Heart right ventricle (tissue), 16 donors: ENCODE measurements at places on chromosomes 12 and 14. TPM values are rescaled to one million over a fixed set of nuclear protein-coding genes. Genes with fewer than 3 reads are reported as not detected.

Gene SNRNP35
- total RNA-seq: 18.0 TPM

- H3K4me3 ChIP-seq: no peak overlapping the region
- no peaks in the 10 kb centered on the region for H3K27me3 ChIP-seq
- DNase-seq: no peak
- H3K4me1 ChIP-seq: no peaks in the 10 kb centered on the region
These were observed 444.2 kb downstream of the SNAPC1 start for GRCh38 chr14:62206456-62206855.

Gene ACVRL1
- 18.9 TPM for total RNA-seq

Gene PRH1
- 7.5 TPM for total RNA-seq

Gene PRH2
- not detected for total RNA-seq

DNA sequence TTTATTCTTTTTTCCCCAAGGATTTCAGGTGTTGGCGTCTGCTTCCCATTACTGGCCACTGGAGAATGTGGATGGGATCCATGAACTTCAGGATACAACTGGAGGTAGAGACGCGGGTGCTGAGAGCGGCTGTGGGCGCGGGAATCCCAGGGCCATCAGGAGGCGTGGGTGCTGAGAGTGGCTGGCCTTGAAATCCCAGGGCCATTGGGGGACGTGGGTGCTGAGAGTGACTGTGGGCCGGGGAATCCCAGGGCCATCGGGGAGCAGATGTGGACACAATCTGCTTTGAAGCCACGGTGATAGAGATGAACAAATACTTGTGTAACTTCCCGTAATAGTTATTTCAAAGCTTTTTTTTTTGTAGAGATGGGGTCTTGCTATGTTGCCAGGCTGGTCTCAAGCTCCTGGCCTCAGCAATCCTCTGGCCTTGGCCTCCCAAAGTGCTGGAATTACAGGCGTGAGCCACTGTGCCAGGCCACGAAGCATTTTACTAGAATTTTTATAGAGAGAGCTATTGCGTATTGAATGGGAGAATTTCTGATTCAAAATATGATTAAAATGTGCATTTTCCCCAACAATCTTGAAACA is 12.8 kb downstream of the ADGRD1 start:
- peaks cover 4% of the 10 kb centered on the region for H3K4me1 ChIP-seq
- no peaks in the 10 kb centered on the region for H3K36me3 ChIP-seq
- H3K27me3 ChIP-seq: no peaks in the 10 kb centered on the region
- no peak for DNase-seq
- H3K4me3 ChIP-seq: no peak overlapping the region

- H3K4me3 ChIP-seq: no peak overlapping the region
- H3K27ac ChIP-seq: no peak overlapping the region
- no peaks in the 10 kb centered on the region for H3K36me3 ChIP-seq
- H3K27me3 ChIP-seq: no peaks in the 10 kb centered on the region
- DNase-seq: no peak
- peaks cover 8% of the 10 kb centered on the region for H3K4me1 ChIP-seq
These were observed 311.8 kb upstream of the AMIGO2 start for GRCh38 chr12:47391566-47391965.

Gene KRT75
- not detected for total RNA-seq

DNA sequence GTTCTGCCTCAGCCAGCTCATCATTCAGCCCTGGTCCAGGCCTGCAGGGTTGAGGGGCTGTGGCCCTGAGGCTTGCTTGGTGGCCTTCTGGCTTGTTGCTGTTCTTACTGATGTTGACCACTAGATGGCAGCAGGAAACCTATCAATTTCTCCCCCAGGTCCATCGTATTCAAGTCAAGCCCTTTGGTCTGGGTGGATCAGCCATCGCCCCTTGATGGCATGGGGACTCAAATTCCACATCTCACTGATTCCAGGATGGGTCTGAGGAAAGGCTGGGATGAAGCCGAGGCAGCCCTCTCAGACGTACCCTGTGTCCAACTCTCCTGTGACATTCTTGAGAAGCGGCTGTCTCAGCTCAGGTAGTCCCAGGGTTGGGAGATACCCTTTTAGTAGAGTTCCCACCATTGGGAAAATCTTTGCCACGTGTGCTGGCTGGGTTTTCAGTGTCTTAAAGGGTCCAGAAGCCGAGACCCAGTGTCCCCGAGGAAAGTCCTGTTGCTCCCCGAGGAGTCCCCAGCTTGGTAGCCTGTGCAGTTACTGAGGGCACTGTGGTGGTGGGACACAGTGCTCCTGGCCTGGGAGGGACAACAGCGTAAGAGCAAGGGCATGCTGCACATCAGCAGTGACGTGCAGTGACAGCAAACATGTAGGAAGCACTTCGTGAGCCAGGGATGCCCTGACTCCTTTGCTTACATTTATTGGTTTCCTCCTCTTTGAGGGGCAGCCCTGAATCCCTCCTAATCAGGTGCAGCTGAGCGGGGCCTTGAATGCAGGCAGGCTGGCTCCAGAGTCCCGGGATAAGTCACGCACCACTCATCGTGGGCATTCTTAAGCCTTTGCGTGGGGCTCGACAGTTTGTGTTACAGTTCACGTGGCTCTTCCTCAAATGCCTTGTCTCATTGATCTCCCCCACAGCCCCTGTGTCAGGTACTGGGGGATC is 58.6 kb downstream of the TSPAN9 start:
- no peak for DNase-seq
- no peaks in the 10 kb centered on the region for H3K36me3 ChIP-seq
- peaks cover 99% of the 10 kb centered on the region for H3K4me1 ChIP-seq

- H3K4me1 ChIP-seq: peaks cover 82% of the 10 kb centered on the region
- no peak for DNase-seq
- peaks cover 19% of the 10 kb centered on the region for H3K36me3 ChIP-seq
- peak overlapping the region; percentile 37 for H3K27ac ChIP-seq
- H3K27me3 ChIP-seq: no peaks in the 10 kb centered on the region
- no peak overlapping the region for H3K4me3 ChIP-seq
These were observed 50.3 kb upstream of the SRSF5 start for GRCh38 chr14:69716478-69717187.

GRCh38 chr12:130127912-130128789 is 34.1 kb upstream of the FZD10 start:
- no peaks in the 10 kb centered on the region for H3K36me3 ChIP-seq
- DNase-seq: peak; percentile 31
- H3K27ac ChIP-seq: peak overlapping the region; percentile 44
- peaks cover 17% of the 10 kb centered on the region for H3K4me1 ChIP-seq
- H3K4me3 ChIP-seq: no peak overlapping the region

GRCh38 chr12:5612556-5613410 is 180.9 kb downstream of the NTF3 start:
- H3K36me3 ChIP-seq: no peaks in the 10 kb centered on the region
- no peaks in the 10 kb centered on the region for H3K4me1 ChIP-seq
- no peaks in the 10 kb centered on the region for H3K27me3 ChIP-seq
- H3K27ac ChIP-seq: no peak overlapping the region
- no peak for DNase-seq

DNA sequence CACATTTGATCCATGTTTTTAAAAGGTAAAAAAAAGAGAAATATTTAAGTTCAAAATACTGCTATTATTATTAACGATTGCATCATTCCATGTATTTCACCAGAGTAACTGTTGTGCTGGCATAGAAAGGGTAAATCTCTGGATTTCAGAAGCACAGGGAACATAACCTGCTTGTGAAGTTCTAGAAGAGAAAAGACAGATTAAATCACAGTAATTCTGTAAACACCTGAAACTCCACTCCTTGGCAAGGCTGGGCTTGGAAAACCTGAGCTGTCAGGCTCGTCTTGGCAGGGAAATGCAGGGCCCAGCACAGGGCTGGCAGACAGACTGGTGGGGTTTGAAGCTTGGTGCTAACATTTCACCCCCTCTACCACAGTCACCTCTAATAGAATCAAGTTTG is 35.1 kb downstream of the SVOP start:
- peak overlapping the region; percentile 47 for H3K27ac ChIP-seq
- no peaks in the 10 kb centered on the region for H3K27me3 ChIP-seq
- no peak for DNase-seq
- H3K4me1 ChIP-seq: no peaks in the 10 kb centered on the region
- H3K4me3 ChIP-seq: no peak overlapping the region

GRCh38 chr14:58362798-58363412 is 32.8 kb upstream of the TOMM20L start:
- H3K27me3 ChIP-seq: no peaks in the 10 kb centered on the region
- H3K27ac ChIP-seq: no peak overlapping the region
- no peak for DNase-seq
- H3K4me1 ChIP-seq: no peaks in the 10 kb centered on the region
- no peak overlapping the region for H3K4me3 ChIP-seq

DNA sequence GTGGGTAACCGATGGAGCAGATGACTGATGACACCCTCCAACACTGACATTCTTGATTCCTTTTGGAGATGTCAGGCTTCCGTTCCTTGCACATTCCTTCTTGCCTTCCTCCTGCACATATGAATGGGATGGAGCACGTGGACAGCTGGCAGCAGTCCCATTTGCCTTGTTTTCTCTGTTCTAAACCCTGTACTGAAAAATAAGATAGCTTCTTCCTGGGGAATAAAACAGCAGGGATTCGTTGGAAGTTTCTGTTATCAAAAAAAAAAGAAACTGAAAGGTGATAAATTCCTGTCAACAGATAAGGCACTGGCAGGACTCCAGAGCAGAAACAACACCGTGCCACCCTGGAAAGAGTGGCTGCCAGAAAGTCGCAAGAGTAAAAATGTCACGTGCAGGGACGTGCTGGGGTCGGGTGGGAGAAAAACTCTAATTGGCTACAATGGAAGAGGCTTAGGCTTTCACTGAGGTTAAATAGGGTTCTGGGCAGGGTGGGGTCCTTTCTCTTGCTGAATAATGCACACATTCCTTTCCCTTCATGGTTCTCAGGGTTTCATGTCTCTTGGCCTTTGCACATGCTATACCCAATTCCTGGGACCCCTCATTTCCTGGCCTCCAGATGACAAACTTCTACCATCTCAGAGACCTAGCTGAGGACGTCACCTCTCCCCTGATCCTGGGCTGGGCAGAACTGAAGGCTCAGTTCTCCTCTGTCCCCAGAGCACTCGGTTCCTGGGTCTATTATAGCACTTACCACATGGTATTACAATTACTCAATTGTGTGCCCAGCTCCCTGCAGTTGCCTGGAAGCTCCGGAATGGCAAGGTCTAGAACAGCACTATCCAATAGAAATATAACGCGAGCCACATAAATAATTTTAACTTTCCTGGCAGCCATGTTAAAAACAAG is 7.0 kb upstream of the NUAK1 start:
- peak overlapping the region; percentile 98 for H3K27ac ChIP-seq
- H3K27me3 ChIP-seq: no peaks in the 10 kb centered on the region
- H3K4me3 ChIP-seq: no peak overlapping the region
- DNase-seq: peak; percentile 39
- H3K36me3 ChIP-seq: no peaks in the 10 kb centered on the region
- peaks cover 65% of the 10 kb centered on the region for H3K4me1 ChIP-seq

GRCh38 chr12:40158592-40159111 is 52.8 kb upstream of the SLC2A13 start:
- no peaks in the 10 kb centered on the region for H3K36me3 ChIP-seq
- H3K4me1 ChIP-seq: no peaks in the 10 kb centered on the region
- no peaks in the 10 kb centered on the region for H3K27me3 ChIP-seq
- no peak overlapping the region for H3K4me3 ChIP-seq

Gene SMOC1
- total RNA-seq: 0.15 TPM

DNA sequence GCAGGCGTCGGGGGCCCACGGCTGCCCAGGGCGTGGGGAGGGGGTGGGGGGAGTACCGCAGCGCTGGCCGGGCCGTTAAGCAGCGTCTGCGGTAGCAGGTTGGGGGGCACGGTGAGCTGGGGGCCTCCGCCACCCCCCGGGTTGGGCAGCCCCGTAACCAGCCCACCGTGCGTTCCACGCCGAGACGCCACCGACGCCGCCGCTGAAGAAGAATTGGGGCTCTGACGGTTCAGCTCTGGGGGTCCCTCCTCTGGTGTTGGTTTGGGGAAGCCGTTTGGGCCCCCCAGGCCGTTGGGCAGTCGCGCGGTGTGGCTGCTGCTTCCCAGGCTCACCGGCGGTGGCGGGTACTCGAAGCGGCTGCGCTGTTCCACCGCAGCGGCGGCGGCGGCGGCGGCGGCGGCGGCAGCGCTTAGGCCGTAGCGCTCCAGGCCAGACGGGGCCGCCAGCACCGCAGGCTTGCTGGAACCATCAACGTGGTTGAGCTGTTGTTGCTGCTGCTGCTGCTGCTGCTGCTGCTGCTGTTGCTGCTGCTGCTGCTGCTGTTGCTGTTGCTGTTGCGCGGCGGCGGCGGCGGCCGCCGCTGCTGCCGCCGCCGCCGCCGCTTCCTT is 1.5 kb downstream of the IRF2BPL start:
- no peaks in the 10 kb centered on the region for H3K27me3 ChIP-seq
- peak; percentile 40 for DNase-seq
- peak overlapping the region; percentile 87 for H3K4me3 ChIP-seq
- H3K36me3 ChIP-seq: no peaks in the 10 kb centered on the region

Gene GPRC5D
- not detected for total RNA-seq

Gene NID2
- 41.1 TPM for total RNA-seq
